ENCODE measurements at places on chromosomes 16 and 17.

- no peak for DNase-seq
Observed at GRCh38 chr16:10153985-10154384, 28.2 kb downstream of the GRIN2A start.

DNA sequence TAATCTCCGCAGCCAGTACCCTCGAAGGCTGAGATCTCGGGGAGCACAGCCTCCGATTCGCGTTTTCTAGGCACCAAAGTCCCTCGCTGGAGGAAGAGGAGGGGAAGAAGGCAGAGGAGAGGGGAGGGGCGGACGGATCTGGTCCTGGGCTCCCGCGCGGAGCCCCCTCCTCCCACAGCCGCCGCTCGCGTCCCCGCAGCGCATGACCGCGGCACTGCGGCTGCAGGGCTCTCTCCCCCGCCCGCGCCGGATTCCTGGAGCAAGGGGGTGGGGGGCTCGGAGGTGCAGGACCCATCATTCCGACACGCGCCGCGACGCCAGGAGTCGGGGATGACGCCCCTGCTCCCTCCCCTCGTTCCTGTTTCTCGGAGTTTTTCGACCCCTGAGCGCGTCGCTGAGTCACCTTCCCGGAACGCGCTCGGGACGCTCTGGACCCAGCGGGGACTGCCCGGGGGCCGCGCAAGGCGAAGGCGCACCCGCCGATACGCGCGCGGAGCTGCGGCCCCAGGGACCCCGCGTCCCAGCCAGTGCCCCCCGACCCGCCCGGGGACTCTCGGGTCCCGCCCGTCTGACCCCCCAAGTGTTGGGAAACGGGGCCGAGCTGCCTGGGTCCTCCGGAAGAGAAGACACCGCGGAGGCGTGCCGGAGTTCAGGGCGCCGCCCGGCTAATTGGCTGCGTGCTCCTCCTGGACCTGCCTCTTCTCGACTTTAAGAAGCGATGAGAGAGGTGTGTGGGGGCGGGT lies 1.4 kb upstream of the SPHK1 start:
- DNase-seq = peak; percentile 60

GRCh38 chr16:64240586-64240985 lies 881.3 kb downstream of the CDH11 start:
- DNase-seq = no peak

GRCh38 chr16:56828647-56829046 lies 36.4 kb upstream of the SLC12A3 start:
- no peak for DNase-seq

DNA sequence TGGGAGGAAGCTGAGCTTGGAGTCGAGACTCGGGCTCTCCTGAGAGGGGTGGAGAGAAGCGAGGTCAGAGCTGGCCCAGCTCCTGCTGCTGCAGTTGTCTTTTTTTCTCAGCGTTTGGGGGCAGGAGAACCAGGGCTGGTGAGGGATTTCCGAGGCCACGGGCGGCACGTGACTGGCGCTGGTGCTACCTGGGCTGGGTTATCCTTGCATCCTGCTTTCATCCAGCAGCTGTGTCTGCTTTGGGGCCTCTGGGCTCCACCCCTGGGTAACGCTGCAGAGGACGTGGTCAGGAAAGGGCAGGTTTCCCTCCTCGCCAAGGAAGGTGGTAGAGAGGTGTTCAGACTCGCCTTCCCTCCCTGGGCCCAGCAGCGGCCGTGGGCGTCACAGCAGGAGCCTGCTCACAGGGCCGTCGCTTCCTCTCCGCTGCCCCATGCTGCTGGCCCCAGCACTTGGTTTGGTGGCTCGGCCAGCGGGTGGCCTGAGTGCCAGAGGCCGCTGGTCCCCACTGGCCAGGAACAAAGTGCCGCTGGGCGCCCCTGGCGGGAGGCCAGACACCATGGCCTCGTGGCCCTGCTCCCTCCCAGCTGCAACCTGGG lies 22.5 kb downstream of the GSE1 start:
- no peak for DNase-seq

DNA sequence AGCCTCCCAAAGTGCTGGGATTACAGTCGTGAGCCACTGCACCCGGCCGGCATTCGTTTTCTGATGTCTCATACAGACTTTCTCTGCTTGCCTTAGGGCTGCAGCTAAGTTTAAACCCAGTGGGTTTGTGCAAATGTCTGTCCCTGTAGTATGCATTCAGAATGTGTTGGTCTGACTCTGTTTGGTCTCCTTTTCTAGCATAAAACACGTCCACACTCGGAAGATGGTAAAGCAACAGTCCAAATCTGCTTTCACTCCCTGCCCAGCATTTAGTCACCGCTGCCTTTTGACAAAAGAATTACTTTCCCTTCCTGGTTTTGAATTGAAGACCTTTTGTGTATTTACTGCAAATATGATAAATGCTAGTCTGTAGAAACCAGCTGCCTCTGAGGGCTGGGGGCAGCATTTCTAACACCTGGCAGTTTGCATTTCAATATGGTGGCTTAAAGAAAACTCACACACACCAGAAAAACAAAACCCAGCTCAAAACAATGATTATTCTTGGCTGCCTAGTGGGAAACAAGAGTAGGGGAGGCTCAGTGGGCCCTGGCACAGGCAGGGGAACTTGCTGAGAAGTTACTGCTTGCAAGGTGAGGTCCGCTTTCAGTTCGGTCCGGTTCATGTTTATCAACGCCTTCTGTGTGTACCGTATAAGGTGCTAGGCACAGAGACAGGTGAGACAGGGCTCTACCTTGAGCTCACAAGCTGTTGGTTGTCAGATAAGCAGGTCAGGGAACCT lies 56.9 kb downstream of the MSI2 start:
- DNase-seq = no peak

- no peak for DNase-seq
Observed at GRCh38 chr17:3912827-3913226, 3.4 kb downstream of the P2RX1 start.

DNA sequence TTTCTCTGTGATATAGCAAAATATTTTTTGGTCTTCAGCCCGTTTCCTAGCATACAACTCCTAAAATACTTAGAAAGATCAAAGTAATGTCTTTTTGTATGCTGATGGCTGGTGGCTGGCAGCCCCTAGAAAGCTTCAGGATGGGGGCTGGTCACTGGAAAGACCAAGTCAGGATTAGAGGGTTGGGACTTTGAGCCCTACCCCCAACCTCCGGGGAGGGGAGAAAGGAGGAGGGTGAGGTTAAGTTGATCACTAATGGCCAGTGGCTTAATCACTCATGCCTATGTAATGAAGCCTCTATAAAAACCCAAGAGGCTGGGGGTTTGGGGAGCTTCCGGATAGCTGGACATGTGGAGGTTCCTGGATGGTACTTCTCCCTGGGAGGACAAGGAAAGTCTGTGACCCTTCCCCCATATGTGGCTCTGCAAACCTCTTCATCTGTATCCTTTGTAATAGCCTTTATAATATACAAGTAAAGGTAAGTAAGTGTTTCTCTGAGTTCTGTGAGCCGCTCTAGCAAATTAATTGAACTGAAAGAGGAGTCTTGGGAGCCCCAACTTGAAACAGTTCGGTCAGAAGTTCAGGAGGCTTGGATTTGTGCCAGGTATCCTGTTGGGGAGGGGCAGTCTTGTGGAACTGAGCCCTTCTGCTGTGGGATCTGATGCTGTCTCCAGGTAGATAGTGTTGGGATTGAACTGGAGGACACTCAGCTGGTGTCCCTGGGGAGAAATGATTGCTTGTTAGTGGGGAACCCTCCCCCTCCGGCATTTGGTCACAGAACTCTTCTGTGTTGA lies 3.5 kb downstream of the SLC7A6 start:
- no peak for DNase-seq

All from stimulated activated CD4-positive, alpha-beta T cell treated with anti-CD3 and anti-CD28 coated beads, Interleukin-15, amount 100 ng/mL, for 48 hours (primary cell).